Spinal cord (tissue), 10 donors: ENCODE measurements at places on chromosomes 2 and 18. TPM values are rescaled to one million over a fixed set of nuclear protein-coding genes. Genes with fewer than 3 reads are reported as not detected.

Gene RAB27B
- total RNA-seq = 71.8 TPM

Gene LYPD6B
- total RNA-seq = 9.4 TPM

Gene SERPINB2
- total RNA-seq = 0.69 TPM

Gene ALK
- 12.4 TPM for total RNA-seq

Gene EFHD1
- 6.5 TPM for total RNA-seq

Gene LDAH
- 32.9 TPM for total RNA-seq

Gene DPP4
- total RNA-seq = 9.2 TPM

Gene GTF2A1L
- 5.9 TPM for total RNA-seq

Gene UGT1A8
- total RNA-seq = not detected

Gene NGEF
- total RNA-seq = 19.4 TPM

Gene KRTCAP3
- total RNA-seq = 0.72 TPM

Gene SLC40A1
- total RNA-seq = 47.7 TPM

Gene CPO
- 0.33 TPM for total RNA-seq

Gene ALPI
- 0.20 TPM for total RNA-seq

Gene ARHGAP15
- total RNA-seq = 15.4 TPM

Gene BOLL
- not detected for total RNA-seq

Gene DOCK10
- total RNA-seq = 87.9 TPM

Gene HAT1
- 46.2 TPM for total RNA-seq

Gene ECEL1
- total RNA-seq = 25.2 TPM

Gene CAPN14
- total RNA-seq = 0.40 TPM

Gene GPR39
- 0.79 TPM for total RNA-seq

Gene ERICH2
- 3.9 TPM for total RNA-seq

Gene FBLN7
- total RNA-seq = 3.2 TPM

Gene TCF23
- total RNA-seq = 0.06 TPM

Gene ACMSD
- not detected for total RNA-seq

Gene SERPINB10
- 3.7 TPM for total RNA-seq

Gene SRD5A2
- 0.17 TPM for total RNA-seq

Gene DCC
- total RNA-seq = 16.6 TPM

Gene CNRIP1
- total RNA-seq = 36.6 TPM

Gene BBS5
- 16.9 TPM for total RNA-seq

Gene AGXT
- 0.17 TPM for total RNA-seq

Gene ARID5A
- total RNA-seq = 7.9 TPM

Gene CACNB4
- 62.9 TPM for total RNA-seq

Gene BMP10
- not detected for total RNA-seq

Gene KLHL30
- total RNA-seq = 0.10 TPM

Gene TRIM43
- 0.59 TPM for total RNA-seq

Gene CD226
- 2.2 TPM for total RNA-seq
